ENCODE measurements at places on chromosomes 7 and 10. TPM values are rescaled to one million over a fixed set of nuclear protein-coding genes. Genes with fewer than 3 reads are reported as not detected.

The XPNPEP1 gene
- 118 TPM for polyA plus RNA-seq

The LRRC61 gene
- 23.6 TPM for polyA plus RNA-seq

The OGDHL gene
- 9.6 TPM for polyA plus RNA-seq

- DNase-seq: no peak
- H3K27ac ChIP-seq: no peak overlapping the region
- H3K27me3 ChIP-seq: no peaks in the 10 kb centered on the region
- no peak overlapping the region for H3K4me3 ChIP-seq
- peaks cover 12% of the 10 kb centered on the region for H3K4me1 ChIP-seq
Observed at GRCh38 chr7:144824360-144824759, 11.5 kb downstream of the TPK1 start.

- H3K27ac ChIP-seq: no peak overlapping the region
- no peaks in the 10 kb centered on the region for H3K27me3 ChIP-seq
- H3K4me3 ChIP-seq: no peak overlapping the region
- peaks cover 17% of the 10 kb centered on the region for H3K36me3 ChIP-seq
Observed at GRCh38 chr10:73788864-73789658, 3.7 kb downstream of the ZSWIM8 start.

DNA sequence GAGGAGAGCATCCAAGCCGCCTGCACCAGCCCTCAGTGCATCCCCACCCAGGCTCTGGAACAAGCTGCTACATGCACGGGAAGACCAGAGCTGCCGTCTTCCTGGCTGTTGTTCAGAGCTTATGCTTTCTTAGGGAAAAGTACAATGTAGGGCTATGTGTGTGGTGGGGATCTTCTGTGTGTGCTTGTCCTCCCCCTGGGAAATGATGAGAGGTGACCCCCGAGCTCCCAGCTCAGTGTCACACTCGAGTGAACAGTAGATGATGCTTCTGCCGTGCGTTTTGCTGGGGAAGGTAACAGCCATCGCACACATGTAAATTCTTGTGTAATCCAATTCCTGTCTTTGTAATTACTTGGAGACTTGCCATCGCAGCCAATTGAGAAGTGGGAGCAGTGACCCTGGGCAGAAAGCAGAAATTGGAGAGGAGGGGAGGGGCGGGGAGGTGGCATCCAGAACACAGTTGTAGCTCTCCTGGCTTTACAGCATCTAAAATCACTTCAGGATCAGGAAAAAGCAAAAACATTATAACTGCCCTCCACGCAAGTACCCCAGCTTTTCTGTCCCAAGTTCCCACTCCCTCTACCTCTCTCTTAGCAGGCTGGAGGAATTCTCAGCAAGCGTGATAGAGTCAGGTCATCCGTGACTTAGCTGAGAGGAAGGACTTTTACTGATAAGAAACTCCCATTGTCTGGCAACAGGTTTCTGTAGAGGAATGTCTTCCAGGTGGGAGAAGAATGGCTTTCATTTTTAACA lies 149.6 kb downstream of the TCF7L2 start:
- no peak overlapping the region for H3K27ac ChIP-seq
- H3K4me3 ChIP-seq: no peak overlapping the region
- no peaks in the 10 kb centered on the region for H3K27me3 ChIP-seq
- DNase-seq: no peak
- no peaks in the 10 kb centered on the region for H3K36me3 ChIP-seq

- H3K36me3 ChIP-seq: no peaks in the 10 kb centered on the region
- H3K27ac ChIP-seq: no peak overlapping the region
- H3K4me1 ChIP-seq: peaks cover 2% of the 10 kb centered on the region
- no peaks in the 10 kb centered on the region for H3K27me3 ChIP-seq
Observed at GRCh38 chr7:121529003-121529402, 132.9 kb upstream of the FAM3C start.

- DNase-seq: no peak
- no peak overlapping the region for H3K27ac ChIP-seq
- no peaks in the 10 kb centered on the region for H3K36me3 ChIP-seq
Observed at GRCh38 chr7:71768450-71768849, 636.5 kb downstream of the GALNT17 start.

- no peak overlapping the region for H3K4me3 ChIP-seq
- peaks cover 25% of the 10 kb centered on the region for H3K27me3 ChIP-seq
- H3K27ac ChIP-seq: no peak overlapping the region
- no peaks in the 10 kb centered on the region for H3K36me3 ChIP-seq
- H3K4me1 ChIP-seq: peaks cover 9% of the 10 kb centered on the region
- no peak for DNase-seq
Observed at GRCh38 chr7:107659666-107660065, 962 bp upstream of the SLC26A4 start.

GRCh38 chr7:7416031-7416858 lies 119.4 kb downstream of the COL28A1 start:
- H3K4me3 ChIP-seq: no peak overlapping the region
- H3K27ac ChIP-seq: peak overlapping the region; percentile 84
- peak; percentile 98 for DNase-seq
- H3K27me3 ChIP-seq: no peaks in the 10 kb centered on the region
- peaks cover 31% of the 10 kb centered on the region for H3K4me1 ChIP-seq

DNA sequence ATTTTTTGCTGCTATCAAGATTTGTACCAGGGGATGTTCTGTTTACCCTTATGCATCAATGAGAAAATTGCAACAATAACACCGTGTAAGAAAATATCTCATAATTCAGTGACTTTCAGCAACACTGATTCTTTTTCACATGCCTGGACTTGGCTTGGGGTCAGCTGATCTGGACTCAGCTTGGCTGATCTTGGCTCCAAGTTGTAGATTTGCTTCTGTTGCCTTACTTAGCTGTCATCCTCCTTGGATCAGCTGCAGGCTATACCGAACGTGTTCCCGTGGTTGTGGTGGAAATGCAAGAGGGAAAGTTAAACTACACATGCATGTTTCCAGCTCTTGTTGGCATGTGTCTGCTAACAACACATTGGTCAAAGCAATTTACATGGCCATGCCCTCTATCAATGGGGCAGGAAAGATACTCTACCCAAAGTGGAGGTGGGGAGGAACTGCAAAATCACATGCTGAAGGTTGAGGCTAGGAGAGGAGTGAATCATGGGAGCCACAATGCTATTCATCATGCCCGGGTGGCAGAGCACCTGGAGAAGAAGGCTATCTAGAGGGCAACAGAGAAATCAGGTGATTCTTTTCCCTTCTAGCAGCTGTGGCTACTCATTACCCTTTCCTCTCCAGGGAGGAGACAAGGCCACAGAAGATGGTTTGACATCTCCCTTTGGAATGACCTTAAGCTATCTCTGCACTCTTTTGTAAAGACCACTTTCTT lies 1276.3 kb upstream of the AUTS2 start:
- no peaks in the 10 kb centered on the region for H3K36me3 ChIP-seq
- no peak for DNase-seq
- no peaks in the 10 kb centered on the region for H3K27me3 ChIP-seq
- no peaks in the 10 kb centered on the region for H3K4me1 ChIP-seq
- H3K4me3 ChIP-seq: no peak overlapping the region
- no peak overlapping the region for H3K27ac ChIP-seq

- peaks cover 8% of the 10 kb centered on the region for H3K36me3 ChIP-seq
- H3K27ac ChIP-seq: no peak overlapping the region
- H3K4me1 ChIP-seq: no peaks in the 10 kb centered on the region
- DNase-seq: no peak
Observed at GRCh38 chr10:103080891-103081581, 112.0 kb downstream of the NT5C2 start.
